ENCODE measurements at places on chromosomes 1 and 21. TPM values are rescaled to one million over a fixed set of nuclear protein-coding genes. Genes with fewer than 3 reads are reported as not detected.
A peak's percentile ranks its signal among the peaks of the same experiment; 100 is the strongest.

- DNase-seq, result no peak
Observed at GRCh38 chr1:159877695-159878444, 15.4 kb upstream of the VSIG8 start.

DNA sequence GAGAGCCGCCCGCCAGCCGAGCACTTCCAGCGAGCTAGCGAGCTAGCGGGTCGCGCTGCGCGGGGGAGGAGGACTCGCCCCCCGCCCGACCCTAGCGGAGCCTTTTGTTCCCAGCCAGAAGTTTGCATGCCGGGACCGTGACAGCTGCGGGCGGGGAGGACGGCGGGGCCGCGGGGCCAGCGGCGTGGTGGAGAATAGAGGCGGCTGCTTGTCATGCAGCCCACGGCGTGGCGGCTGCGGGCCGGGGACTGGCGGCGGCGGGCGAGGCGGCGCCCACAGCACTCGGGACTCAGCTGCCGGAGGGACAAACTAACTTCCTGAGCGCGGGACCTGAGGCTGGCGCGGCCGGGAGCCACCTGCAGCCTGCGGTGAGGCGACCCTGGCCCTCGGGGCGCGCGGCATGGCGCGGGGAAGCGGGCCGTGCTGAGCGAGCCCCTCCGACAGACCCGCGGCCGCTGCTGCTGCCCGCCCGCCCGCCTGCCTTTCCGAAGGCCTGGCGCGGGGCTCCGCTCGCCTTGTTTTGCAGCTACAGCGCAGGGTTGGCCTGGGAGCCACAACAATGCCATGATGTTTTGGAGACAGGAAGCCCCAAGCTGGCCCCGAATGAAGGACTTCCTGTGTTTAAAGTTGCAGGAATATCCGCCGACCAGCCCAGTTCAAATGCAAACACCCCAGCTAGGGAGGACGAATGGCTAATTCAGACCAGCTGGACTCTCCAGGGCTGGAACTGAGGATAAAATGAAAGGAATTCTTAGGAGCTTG is 82.2 kb upstream of the BMP8A start:
- DNase-seq, result no peak

- peak; percentile 9 for DNase-seq
Observed at GRCh38 chr1:86018283-86018923, 138.2 kb downstream of the COL24A1 start.

NUP210L gene
- 0.16 TPM for polyA plus RNA-seq

TCHHL1 gene
- not detected for polyA plus RNA-seq

DNA sequence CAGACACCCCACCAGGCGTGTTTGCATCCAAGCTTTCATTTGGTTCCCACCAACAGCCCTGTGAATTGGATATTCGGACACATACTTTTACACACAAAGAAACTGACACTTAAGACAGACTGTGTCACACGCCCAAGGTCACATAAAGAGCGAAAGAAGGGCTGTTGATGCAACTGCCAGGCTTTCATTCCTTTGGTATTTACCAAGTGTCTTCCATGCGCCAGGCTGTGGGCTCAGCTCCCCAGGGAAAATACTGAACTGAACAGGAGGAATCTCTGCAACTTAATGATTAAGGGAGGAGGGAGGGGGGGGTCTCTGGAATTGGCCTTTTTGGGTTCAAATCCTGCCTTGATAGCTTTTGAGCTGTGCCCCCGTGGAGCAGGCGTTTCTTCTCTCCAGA is 122.8 kb downstream of the ACTL8 start:
- no peak for DNase-seq

GRCh38 chr1:6123083-6123482 is 57.0 kb downstream of the CHD5 start:
- DNase-seq, result no peak

- DNase-seq, result no peak
Observed at GRCh38 chr1:944341-945325, 14.4 kb downstream of the NOC2L start.

CFAP74 gene
- 0.59 TPM for polyA plus RNA-seq

DNA sequence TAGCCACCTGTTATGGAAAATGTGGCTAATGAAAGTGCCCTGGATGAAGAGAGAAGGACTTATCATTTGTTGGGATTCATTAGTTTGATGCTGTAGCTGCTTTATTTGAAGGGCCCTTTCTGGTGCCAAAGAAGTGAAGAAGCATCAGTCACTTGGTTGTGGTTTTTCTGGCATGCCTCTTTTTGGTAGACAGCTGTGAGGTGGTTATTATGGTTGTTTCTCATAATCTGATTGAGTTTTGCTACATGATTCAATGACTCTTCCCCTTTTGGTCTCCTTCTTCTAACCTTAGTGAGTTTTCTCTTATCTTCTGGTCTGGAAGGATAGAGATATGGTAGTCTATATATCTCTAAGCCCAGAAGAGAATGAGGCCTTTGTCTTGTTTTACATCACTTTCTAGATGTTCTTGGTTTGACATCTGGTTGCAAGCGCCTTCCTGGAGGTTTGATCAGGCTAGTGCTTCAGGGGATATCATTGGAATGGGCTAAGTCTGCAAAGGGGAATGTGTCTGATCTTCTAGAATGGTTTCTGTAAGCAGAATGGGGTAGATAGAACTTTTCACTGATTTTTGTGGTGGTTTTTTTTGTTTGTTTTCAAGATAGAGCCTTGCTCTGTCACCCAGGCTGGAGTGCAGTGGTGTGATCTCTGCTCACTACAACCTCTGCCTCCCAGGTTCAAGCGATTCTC is 26.0 kb downstream of the ARID1A start:
- no peak for DNase-seq

- DNase-seq, result no peak
Observed at GRCh38 chr1:6440198-6441126, 15.9 kb downstream of the ESPN start.

CTTNBP2NL gene
- 41.2 TPM for polyA plus RNA-seq

- no peak for DNase-seq
Observed at GRCh38 chr1:240337781-240338180, 246.1 kb downstream of the FMN2 start.

DNA sequence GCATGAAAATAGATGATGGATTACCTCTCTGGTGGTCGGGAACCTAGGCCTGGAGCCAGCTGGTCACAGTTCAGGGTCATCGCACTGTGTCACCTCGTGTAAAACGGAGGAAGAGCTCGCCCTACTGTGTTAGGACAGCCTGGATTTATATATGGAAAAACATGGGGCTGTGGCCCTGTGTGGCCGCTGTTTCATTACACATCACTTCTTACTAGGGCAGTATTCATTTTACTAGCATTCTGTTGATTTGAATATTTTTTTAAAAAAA is 104.5 kb upstream of the COL6A1 start:
- no peak for DNase-seq

- no peak for DNase-seq
Observed at GRCh38 chr1:6948861-6949260, 163.6 kb downstream of the CAMTA1 start.

GRCh38 chr1:193462629-193463320 is 276.4 kb upstream of the B3GALT2 start:
- DNase-seq, result no peak

- no peak for DNase-seq
Observed at GRCh38 chr1:178284058-178284457, 190.2 kb downstream of the RASAL2 start.

Data from left renal cortex interstitium (tissue), 4 donors.